T-cell (primary cell): ENCODE measurements at places on chromosomes 1 and 21.

- DNase-seq = no peak
Measured at GRCh38 chr1:227849251-227849650, 33.8 kb downstream of the PRSS38 start.

GRCh38 chr1:240883490-240883889, 271.5 kb upstream of the GREM2 start:
- no peak for DNase-seq

DNA sequence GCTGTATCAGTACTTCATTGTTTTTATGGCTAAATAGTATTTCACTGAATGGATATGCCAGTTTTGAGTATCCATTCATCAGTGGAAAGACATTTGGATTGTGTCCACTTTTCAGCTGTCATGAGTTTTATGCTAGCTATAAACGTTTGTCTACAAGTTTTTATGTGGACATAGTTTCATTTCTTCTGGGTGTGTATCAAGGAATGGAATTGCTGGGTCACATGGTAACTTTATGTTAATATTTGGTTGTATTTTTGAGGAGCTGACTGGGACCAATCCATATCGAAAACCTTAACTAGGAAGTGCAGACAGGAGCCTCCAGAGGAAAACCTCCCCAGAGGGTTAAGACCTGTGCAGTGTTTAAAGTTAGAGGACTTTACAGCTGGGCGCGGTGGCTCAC, 31.8 kb upstream of the DISC1 start:
- no peak for DNase-seq

GRCh38 chr1:58934706-58935105, 150.9 kb upstream of the JUN start:
- DNase-seq = no peak
